ENCODE measurements at places on chromosomes 7 and 10. TPM values are rescaled to one million over a fixed set of nuclear protein-coding genes. Genes with fewer than 3 reads are reported as not detected.

The ABLIM1 gene
- 362 TPM for total RNA-seq

DNA sequence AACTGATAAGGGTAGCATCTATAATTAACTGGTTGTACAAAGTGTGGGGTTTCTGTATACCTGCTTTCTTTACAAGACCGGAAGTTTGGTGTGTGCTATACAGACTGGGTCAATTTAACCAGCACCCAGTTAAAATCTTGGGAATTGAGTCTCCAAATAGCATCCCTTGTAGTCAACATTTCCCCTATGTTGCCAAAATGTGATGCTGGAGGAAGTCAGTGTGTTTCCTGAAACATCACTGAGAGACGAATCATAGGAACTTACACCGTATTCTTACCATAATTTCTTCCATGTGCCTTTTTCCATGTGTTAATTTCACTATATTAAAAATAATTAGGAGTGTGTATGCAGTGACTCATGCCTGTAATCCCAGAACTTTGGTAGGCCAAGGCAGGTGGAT lies 1.7 kb downstream of the AKR1C4 start:
- no peak for DNase-seq

DNA sequence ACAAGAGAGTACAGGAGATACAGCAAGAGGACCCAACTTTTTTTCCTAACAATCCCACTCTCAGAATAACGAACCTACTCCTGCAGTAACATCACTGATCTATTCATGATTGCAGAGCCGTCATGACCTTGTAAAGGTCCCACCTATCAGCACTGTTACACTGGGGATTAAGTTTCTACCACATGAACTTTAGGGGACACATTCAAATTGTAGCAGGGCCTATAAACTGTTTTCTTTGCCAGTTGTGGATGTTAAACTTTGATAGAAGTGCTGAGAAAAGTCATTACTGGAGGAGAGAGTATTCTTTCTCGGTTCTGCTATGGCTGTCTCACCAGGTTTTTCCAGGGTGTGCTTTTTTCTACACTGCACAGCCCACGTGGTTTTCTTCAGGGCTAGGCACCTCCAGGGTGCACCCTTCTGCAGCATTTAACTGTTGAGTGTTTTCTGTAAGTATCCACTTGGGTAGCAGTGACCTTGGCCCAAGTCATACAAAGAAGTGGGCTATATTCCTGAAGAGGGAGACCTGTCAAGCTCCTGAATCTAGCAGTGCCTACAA lies 131.6 kb upstream of the AHR start:
- no peak for DNase-seq

GRCh38 chr10:14405076-14406065 lies 74.6 kb upstream of the FRMD4A start:
- DNase-seq, result no peak

GRCh38 chr7:22256541-22257096 lies 100.3 kb downstream of the RAPGEF5 start:
- no peak for DNase-seq

DNA sequence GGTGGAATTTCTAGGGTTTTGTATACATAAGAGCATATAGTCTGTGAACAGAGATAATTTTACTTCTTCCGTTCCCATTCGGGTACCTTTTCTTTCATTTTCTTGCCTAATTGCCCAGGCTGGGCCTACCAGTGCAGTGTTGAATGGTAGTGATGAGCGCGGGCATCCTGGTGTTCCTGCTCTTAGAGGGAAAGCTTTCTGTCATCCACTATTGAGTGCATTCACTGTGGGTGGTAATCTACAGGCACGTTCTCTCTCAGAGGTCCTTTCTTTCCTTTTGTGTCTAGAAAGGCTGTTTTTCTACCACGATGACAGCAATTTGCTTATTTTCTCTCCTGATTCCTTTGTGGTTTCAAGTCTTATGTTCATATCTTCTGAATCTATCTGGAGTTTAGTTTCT lies 65.0 kb downstream of the INPP5A start:
- DNase-seq, result no peak

DNA sequence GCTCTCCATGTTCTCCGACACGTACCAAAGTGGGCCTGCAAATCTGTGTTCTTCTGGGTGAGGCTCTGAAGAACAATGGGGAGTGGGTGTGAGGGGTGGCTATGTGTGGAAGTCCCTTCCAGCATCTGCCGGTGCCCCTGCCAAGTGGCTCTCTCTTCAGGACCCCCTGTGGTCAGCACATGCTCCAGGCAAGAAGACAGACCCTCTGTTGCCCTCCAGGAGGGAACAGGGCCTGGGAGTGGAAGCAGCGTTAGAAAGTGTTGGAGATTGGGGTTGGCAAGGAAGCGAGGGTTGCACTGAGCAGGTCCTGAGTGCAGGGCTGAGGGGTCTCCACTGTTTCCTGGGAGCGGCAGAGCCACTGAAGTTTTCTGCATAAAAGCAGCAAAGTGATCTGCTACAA lies 60.5 kb downstream of the EMX2 start:
- DNase-seq, result no peak

GRCh38 chr7:2632733-2633537 lies 1.1 kb downstream of the TTYH3 start:
- peak; percentile 33 for DNase-seq

DNA sequence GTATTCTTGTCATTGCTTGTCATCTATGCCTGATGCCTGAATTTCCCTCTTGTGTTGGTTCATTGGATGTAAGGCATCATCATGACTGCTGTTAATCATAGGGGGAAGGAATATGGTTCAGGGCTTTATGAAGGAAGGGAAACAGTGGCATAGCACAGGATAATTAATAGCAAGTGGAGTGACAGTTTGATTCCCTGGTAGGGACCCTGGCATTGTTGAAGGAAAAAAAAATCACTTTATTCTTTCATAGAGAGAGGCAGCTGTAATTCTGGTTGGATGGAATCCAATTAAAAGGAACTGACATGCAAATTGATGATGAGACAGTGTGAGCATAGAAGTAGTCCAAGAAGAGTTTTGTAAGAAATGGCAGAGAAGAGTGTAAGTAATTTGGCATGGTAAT lies 121.4 kb downstream of the AUTS2 start:
- DNase-seq, result no peak

All from naive thymus-derived CD4-positive, alpha-beta T cell (primary cell).